ENCODE measurements at places on chromosomes 16 and 17.
A peak's percentile ranks its signal among the peaks of the same experiment; 100 is the strongest.

GRCh38 chr16:89381788-89382187 is 108.6 kb downstream of the ANKRD11 start:
- no peak for DNase-seq

GRCh38 chr17:42288803-42289610 is 709 bp downstream of the STAT5A start:
- no peak for DNase-seq

DNA sequence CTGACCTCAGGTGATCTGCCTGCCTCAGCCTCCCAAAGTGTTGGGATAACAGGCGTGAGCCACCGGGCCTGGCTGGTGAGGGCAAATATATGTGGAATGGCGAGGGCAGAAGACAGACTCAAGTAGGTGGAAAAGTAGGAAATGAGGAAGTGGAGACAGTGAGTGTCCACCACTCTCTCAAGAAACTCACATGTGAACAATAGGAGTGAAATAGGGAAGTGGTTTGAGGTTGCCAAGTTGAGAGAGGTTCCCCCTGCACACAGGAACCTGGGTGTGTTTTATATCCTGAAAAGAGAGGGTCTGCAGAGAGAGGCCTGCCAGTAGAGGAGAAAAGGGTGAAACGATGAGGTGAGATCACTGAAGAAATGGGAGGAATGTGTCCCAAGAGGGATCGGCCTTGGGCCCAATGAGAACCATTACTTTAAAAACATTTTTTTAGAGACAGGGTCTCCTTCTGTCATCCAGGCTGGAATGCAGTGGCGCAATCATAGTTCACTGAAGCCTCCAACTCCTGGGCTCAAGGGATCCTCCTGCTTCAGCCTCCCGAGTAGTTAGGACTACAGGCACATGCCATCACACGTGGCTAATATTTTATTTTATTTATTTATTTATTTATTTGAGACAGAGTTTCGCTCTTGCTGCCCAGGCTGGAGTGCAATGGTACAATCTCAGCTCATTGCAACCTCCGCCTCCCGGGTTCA is 17.1 kb upstream of the CORO1A start:
- peak; percentile 99 for DNase-seq

DNA sequence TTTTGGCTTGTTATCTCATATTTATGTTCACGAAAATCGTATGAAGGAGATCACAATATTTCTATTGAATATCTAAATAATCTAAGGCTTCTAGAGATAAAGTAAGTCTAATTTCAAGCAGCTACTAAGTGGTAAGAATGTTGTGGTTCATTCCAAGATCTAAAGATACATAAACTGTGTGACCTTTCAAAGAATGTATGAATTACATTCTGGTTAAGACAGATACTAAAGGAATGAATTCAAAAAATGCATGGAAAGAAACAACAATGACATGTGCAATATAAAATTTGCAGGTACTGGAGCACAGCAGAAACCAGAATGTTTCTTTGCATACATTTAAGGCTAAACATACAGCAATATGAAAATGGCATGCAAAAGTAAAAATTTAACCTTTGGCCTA is 1214.6 kb downstream of the CDH8 start:
- DNase-seq, result no peak

DNA sequence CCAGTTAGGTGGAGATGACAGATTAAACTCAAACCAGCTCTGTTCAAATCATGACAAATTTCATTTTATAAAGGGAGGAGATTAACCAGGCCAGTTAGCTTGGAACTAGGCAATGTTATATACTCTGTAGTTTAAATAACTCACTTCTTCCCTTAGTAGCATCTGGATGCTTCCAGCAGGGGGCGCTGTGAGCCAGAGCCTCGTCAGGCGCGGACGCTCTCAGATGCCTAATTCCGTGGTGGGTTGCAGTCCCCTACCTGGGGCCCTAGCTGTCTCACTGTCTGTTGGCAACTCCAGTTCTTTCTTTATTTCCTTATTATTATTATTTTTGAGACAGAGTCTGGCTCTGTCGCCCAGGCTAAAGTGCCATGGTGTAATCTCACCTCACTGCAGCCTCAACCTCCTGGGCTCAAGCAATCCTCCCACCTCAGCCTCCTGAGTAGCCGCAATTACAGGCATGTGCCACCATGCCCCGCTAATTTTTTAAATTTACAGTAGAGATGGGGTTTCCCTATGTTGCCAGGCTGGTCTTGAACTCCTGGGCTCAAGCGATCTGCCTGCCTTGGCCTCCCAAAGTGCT is 17.3 kb upstream of the WFDC1 start:
- peak; percentile 23 for DNase-seq

GRCh38 chr16:12500771-12501170 is 302.9 kb downstream of the CPPED1 start:
- peak; percentile 32 for DNase-seq

GRCh38 chr16:56225017-56225742 is 33.9 kb downstream of the GNAO1 start:
- DNase-seq, result no peak

- DNase-seq, result no peak
Observed at GRCh38 chr17:43033948-43034881, 9.2 kb downstream of the RND2 start.

GRCh38 chr17:71380535-71380934 is 740.3 kb upstream of the SOX9 start:
- no peak for DNase-seq

DNA sequence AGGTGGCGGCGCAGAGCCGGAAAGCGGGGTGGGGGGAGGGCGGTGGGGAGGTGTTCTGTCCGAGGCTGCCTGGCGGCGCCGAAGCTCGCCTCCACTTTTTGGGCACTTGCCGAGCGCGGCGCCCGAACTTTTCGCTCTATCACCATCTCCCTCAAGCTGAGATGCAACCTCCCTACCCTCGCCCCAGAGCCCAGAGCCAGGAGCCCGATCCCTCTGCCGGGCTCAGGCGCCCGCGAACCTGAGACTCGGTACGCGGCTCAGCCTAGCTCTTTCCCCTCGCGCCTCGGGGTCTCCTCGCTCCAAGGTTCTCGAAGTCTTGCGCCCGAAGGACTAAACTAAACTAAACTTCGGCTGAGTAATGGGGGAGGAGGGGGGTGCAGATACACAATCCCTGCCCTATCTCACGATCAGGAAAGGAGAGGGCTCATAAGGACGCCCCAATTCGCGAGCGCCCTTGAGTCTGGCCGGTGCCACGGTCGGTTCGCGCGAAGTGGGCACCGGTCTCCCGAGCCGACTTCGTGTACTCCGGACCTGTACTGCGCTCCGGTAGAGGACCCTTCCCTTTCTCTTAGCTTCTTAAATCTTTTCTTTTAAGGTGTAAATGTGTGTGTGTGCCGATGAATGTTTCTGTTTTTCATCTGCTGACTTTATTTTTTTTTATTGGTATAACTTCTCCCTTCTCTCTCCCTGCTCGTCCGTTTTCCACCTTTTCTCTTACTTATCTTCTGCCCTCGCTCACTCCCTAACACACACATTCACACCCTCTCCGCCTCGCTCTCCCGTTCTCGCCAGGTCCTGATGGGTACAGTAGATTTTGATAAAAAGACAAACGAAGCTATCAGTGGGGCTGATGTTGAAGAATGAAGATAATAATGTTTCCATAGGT is 1.9 kb upstream of the SALL1 start:
- no peak for DNase-seq

GRCh38 chr17:38421871-38422827 is 6.1 kb upstream of the ARHGAP23 start:
- DNase-seq, result no peak

Measured in MV-4-11 (cell line).